ENCODE measurements at places on chromosomes 3 and 15. TPM values are rescaled to one million over a fixed set of nuclear protein-coding genes. Genes with fewer than 3 reads are reported as not detected.

Gene RAB8B
- 54.8 TPM for total RNA-seq

Gene CCDC9B
- total RNA-seq: 1.1 TPM

Gene USF3
- 23.6 TPM for total RNA-seq

Gene TGM4
- total RNA-seq: not detected

Gene CCNB2
- 1.1 TPM for total RNA-seq

Gene KNG1
- not detected for total RNA-seq

Gene SIDT1
- 2.7 TPM for total RNA-seq

Gene TRH
- total RNA-seq: not detected

Gene FEZF2
- not detected for total RNA-seq

Gene CFAP44
- 8.4 TPM for total RNA-seq

Gene AMOTL2
- total RNA-seq: 197 TPM

Gene DUOXA2
- total RNA-seq: not detected

Gene UTS2B
- 1.3 TPM for total RNA-seq

Gene ZNF619
- 3.6 TPM for total RNA-seq

Gene FAM3D
- total RNA-seq: not detected

Gene FHIT
- total RNA-seq: 3.6 TPM

Gene SLMAP
- 47.3 TPM for total RNA-seq

Gene PYGO1
- total RNA-seq: 6.0 TPM

Gene TMEM115
- 41.5 TPM for total RNA-seq

Gene ERICH6
- not detected for total RNA-seq

Gene SNX22
- 0.38 TPM for total RNA-seq

Gene SIAH2
- total RNA-seq: 30.6 TPM

Gene RAD51
- total RNA-seq: not detected

Gene RTP3
- total RNA-seq: not detected

Gene GCHFR
- 109 TPM for total RNA-seq

Gene SLC12A1
- total RNA-seq: not detected

Gene PRR20G
- total RNA-seq: not detected

Gene PP2D1
- not detected for total RNA-seq

Gene CFAP20DC
- total RNA-seq: 0.36 TPM

Gene CCR9
- 0.24 TPM for total RNA-seq

Gene MEGF11
- total RNA-seq: not detected

Gene SEMA7A
- total RNA-seq: 7.6 TPM

Gene SNTN
- not detected for total RNA-seq

Gene SERINC4
- total RNA-seq: not detected

Gene LRRIQ4
- 0.25 TPM for total RNA-seq

Gene OSTN
- total RNA-seq: not detected

Gene PLSCR2
- total RNA-seq: not detected

Gene MESP2
- not detected for total RNA-seq

Gene SPESP1
- total RNA-seq: 1.7 TPM

Gene CTXN2
- total RNA-seq: not detected

Gene PDZRN3
- 47.4 TPM for total RNA-seq

Gene PLOD2
- 105 TPM for total RNA-seq

Gene KBTBD12
- total RNA-seq: 0.56 TPM

Gene SI
- total RNA-seq: not detected

Gene ALG1L2
- not detected for total RNA-seq

Gene RTP1
- total RNA-seq: not detected

Gene CKMT1A
- 1.1 TPM for total RNA-seq

Gene BCL2A1
- 14.0 TPM for total RNA-seq

All from omental fat pad (tissue), 4 donors.